Heart left ventricle (tissue), 16 donors: ENCODE measurements at places on chromosomes 11 and 22.

DNA sequence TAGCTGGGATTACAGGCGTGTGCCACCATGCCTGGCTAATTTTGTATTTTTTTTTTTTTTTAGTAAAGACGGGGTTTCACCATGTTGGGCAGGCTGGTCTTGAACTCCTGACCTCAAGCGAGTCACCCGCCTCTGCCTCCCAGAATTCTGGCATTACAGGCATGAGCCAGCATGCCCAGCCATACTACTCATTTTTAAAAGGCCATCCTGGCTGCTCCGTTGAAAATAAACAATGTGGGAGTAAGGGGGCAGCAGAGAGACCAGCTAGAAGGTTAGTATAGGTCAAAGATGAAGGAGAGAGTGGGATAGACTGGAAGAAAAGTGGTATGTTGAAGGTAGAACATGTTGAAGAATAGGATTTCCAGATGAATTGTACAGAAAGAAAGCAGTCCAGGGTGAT, 17.6 kb upstream of the LIN7C start:
- DNase-seq: no peak

DNA sequence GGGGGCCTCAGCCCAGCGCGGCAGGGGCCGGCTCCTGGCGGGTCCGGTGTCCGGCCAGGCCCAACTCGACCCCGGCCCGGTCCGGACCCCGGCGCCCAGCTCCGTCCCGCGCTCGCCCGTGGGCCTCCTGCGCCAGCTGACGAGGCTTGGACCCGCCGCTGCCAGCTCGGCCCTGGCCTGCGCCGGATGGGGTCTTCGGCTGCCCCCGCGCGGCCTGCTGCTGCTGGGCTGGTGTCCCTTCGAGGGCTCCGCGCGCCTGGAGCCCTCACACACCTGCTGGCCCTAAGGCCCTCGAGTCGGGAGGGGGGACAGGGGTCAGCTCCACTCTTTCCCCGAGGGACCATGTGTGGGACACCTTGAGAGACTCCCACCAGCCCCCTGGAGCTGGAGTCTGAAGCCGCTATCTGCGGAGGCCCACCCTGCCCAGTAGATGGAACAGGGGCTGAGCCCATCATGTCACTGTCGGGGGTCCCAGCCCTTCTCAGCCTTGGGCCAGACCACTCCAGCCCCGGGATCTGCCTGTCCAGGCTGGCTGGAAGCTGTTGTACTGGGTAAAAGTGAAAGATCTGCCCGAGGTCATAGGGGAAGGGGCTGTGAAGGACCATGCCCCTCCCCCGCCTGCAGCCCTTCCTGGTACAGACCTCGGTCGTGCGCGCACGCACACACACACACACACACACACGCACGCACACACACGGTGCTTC, 768 bp upstream of the CDKN1C start:
- peak; percentile 52 for DNase-seq

DNA sequence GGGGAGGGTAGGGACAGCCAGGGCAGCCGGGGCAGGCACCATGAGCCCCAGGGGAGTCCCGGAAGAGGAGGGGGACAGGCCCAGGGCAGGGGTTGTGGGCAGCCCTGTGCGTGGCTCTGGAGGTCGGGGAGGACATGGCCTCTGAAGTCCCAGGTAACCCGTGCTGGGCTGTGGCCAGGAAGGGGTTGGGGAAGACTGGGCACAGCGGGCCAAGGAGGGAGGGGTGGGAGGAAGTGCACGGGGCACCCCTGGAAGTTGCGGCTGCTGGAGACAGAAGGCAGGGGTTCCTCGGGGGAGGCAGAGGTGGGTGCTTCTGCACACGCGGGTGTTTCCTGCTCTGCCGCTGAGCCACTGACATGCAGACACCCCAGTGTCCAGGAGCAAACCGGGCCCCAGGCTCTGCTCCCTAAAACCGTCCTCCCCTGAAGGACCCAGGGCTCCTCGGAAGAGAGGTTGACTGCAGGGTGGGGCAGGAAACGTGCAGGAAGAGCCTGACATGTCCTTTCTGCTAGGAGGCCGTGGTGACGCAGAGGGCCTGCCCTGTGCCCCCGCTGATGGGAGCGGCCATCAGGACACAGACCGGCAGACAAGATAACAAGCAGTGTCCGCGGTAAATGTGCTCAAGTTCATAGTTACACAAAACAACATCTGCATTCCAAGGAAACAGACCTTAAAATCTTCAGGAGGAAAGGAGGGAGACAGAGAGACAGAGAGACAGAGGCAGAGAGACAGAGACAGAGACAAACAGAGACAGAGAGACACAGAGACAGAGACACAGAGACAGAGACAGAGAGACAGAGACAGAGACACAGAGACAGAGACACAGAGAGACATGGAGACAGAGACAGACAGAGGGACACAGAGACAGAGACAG, 5.7 kb downstream of the TNNI2 start:
- peak; percentile 75 for DNase-seq

DNA sequence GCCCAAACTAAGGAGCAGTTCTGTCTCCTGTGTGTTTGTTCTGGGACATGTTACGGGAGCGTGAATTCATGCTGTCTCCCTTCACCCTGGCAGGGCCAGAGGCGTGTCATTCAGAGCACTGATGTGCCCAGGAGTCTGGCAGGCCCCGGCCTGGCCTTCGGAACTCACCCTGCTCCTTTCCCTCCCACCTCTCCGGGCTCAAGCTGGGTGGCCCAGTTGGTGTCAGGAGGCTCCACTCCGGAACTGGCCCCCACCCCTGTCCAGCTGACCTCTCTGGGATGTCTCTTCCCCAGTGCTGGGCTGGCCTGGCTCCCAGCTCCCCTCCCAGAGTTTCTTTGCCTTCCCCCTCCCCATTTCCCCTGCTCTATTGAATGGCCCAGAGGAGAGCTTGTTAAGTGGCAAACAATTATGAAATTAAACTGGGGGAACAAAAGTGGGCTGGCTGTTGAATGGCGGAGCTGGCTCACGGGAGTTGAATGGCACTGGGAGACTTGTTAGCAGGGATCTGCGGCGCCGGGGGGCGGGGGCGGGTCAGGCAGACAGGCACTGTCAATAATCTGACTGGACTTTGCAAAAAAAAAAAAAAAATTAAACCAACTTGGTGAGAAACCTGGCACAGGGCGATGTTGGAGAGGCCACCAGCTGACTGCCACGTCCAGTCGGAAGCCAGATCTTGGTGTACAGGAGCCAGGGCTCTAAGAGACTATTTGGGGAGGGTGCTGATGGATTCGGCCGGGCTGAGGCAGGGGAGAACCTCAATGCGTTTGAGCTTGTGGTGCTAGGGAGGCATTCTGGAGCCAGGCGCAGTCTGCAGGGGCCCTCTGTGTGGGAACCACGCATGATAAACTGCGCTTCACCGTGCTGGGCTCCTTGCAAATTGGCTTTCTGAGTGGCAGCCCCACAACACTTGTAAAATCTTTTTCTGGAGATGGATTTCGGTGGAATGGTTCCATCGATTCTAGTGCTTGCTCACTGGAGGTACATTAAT, 1.3 kb downstream of the MPPED1 start:
- DNase-seq: no peak

GRCh38 chr22:42180349-42180842, 49.8 kb upstream of the CYP2D6 start:
- DNase-seq: peak; percentile 43

DNA sequence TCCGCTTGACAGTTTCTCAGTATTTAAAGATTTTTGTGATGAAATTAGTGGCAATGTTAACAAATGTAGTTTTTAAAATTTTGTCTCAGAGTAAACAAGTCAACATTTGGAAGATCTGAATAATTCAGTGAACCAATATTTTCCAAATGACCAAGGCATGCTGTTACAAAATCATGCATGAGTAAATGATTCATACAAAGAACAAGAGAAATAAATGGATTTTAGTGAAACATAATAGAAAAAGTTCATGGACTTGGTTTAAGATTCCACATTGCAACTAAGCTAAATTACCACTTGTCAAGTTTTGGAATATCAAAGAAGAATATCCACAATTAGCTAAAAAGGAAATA, 125.7 kb upstream of the SNX19 start:
- no peak for DNase-seq

DNA sequence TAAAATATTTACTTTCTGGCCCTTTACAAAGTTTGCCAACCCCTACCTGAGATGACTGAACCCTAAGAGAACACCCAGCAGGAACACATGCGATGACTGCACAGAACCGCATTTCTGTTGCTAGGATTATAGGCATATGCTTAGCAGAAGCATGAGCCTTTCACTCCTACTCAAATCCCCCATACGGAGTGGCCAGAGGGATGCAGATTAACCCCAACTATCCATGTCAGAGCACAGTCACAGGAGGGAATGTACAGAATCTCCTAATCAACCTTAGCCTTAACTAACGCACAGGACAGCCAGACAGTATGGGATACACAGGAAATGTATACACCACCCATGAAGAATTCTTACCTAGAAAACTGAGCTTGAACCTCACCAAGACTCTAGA, 6.2 kb downstream of the HPS4 start:
- DNase-seq: no peak

- no peak for DNase-seq
Observed at GRCh38 chr11:12052676-12053605, 44.5 kb upstream of the DKK3 start.

DNA sequence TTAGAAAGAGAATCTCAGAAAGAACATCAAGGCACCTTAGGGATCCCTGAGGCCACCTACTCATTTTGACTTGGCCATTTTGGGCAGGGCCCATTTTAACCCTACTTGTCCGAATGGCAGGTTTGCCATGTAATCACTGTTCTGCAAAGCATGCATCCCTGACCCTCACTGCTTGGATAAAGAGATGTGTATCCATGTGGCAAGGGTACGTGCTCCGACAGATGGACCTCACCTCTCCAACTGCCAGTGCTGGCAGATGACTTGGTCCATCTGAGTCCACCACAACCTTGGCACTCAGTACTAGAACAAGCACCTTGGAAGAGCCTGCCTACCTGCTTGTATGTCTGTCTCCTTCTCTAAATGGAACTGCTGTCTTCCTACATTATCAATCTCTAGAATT, 139.4 kb downstream of the SPATA19 start:
- DNase-seq: no peak

DNA sequence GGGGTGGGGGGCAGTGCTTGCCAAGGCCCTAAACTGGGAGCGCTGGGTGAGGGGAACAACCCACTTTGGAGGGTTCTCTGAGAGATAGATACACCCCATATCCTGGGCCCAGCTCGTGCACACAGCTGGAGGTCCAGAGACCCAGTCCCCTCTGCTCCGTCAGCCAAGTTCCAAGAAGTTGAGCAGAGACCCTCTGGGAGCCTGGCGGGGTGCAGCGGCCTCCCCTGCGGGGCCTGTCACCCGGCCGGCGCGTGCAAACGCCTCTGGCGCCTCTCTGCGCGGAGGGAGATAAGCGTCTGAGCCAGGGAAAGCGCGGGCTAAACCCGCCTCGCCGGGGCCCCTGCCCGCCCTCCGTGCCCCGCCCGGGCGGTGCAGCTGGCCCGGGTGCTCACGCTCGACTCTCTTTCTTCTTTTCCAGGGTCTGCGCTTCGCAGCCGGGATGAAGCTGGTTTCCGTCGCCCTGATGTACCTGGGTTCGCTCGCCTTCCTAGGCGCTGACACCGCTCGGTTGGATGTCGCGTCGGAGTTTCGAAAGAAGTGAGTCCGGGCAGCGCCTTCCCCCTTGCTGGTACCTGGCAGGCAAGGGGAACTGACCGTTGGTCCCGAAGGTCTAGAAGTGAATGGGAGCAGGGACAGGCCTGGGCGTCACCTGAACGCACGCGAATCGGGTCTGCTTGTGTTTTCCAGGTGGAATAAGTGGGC, 540 bp downstream of the ADM start:
- DNase-seq: peak; percentile 80

- DNase-seq: no peak
Observed at GRCh38 chr11:69746752-69747742, 28.1 kb downstream of the FGF4 start.

DNA sequence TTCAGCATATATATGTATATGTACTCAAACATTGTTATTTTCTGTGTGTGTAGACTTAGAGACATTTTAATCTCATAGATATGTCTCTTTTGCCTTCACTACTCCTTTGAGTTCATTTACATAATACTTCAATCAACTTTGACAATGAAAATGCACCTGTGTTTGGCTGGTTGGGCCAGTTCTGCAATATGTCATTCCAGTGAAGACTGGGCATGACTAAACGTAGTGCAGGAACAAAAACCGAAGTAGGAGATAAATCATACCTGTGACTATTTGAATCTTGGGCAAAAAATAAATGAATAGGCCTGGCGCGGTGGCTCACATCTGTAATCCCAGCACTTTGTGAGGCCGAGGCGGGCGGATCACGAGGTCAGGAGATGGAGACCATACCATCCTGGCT, 640.0 kb upstream of the ANO3 start:
- no peak for DNase-seq

- DNase-seq: no peak
Observed at GRCh38 chr11:22878039-22878438, 17.8 kb upstream of the CCDC179 start.

DNA sequence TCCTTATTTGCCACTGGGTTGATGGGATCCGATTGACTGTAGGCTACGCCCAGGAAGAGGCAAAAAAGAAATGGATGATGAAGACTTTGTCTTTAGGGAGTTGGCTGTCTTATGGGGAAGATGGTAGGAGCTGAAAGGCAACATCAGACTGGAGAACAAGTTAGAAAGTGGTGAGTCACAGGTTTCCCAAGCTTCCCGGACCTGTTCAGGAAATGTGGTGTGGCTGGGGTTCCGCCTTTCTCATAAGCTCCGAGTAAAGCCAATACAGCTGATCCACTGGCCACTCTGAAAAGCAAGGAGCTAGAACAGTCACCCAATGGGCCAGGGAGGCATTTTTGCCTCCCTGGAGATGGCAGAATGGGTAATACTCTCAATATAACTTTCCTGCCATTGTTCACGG, 194.5 kb downstream of the SNX19 start:
- DNase-seq: no peak

GRCh38 chr11:116723511-116723910, 49.3 kb downstream of the BUD13 start:
- DNase-seq: no peak

GRCh38 chr11:131884461-131885073, 514.2 kb downstream of the NTM start:
- DNase-seq: no peak

- no peak for DNase-seq
Observed at GRCh38 chr11:25057861-25058260, 561.0 kb downstream of the LUZP2 start.

GRCh38 chr22:37302674-37303555, 20.6 kb downstream of the CYTH4 start:
- DNase-seq: no peak

DNA sequence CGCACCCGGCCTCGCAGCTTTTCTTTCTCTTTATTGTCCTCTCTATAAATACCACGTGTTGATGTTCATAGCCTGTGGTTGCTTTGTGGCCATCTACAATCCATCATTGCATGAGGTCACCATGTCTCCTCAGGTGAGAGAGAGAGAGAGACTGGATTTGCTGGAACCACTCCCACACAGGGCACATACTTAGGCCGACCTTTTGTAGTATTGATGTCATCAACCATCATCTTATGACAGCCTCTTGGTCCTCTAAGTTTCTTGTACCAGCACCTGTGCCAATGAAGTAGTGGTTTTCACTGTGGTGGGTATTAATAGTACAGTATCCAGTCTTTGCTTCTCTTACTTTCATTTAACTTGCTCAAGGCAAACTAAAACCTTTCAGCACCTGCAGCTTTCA, 22.8 kb upstream of the P2RY6 start:
- DNase-seq: no peak
